ENCODE measurements at places on chromosomes 4 and X. TPM values are rescaled to one million over a fixed set of nuclear protein-coding genes. Genes with fewer than 3 reads are reported as not detected.

Gene LDB2
- total RNA-seq: 18.7 TPM

Gene VSIG1
- not detected for total RNA-seq

Gene JCHAIN
- not detected for total RNA-seq

Gene CXorf58
- total RNA-seq: 0.92 TPM

Gene ZNF630
- not detected for total RNA-seq

Gene SLC9A7
- 1.2 TPM for total RNA-seq

Gene DSPP
- total RNA-seq: not detected

Gene DUX4
- total RNA-seq: not detected

Gene NWD2
- total RNA-seq: not detected

Gene CENPVL2
- total RNA-seq: not detected

Gene CLTRN
- not detected for total RNA-seq

Gene GPC4
- total RNA-seq: 0.96 TPM

Gene CACNA1F
- total RNA-seq: not detected

Gene PCDH7
- not detected for total RNA-seq

Gene EDA2R
- 2.8 TPM for total RNA-seq

Gene MBNL3
- total RNA-seq: 0.79 TPM

Gene QRFPR
- total RNA-seq: 0.07 TPM

Gene PDGFRA
- 133 TPM for total RNA-seq

Gene ARSJ
- total RNA-seq: 41.8 TPM

Gene STAP1
- not detected for total RNA-seq

Gene KLB
- total RNA-seq: not detected

Gene IQSEC2
- 3.4 TPM for total RNA-seq

Gene LCORL
- 5.2 TPM for total RNA-seq

Gene RAB39B
- 1.6 TPM for total RNA-seq

Gene AFP
- total RNA-seq: 0.22 TPM
